Mucosa of descending colon (tissue), 3 donors: ENCODE measurements at places on chromosomes 3 and 15. TPM values are rescaled to one million over a fixed set of nuclear protein-coding genes. Genes with fewer than 3 reads are reported as not detected.

The MORC1 gene
- total RNA-seq = not detected

The CAMP gene
- total RNA-seq = not detected

The CYP8B1 gene
- not detected for total RNA-seq

The VWA5B2 gene
- 2.9 TPM for total RNA-seq

The CSPG4 gene
- total RNA-seq = 7.8 TPM

The PAQR9 gene
- not detected for total RNA-seq

The NLGN1 gene
- total RNA-seq = 14.3 TPM

The CASR gene
- total RNA-seq = 0.36 TPM

The EIF5A2 gene
- 2.1 TPM for total RNA-seq

The GOLGA8T gene
- not detected for total RNA-seq

The GOLGA8O gene
- total RNA-seq = 1.5 TPM

The SNURF gene
- total RNA-seq = 3.9 TPM

The SLC22A13 gene
- 0.70 TPM for total RNA-seq

The CCR2 gene
- 1.2 TPM for total RNA-seq

The ITPKA gene
- 29.5 TPM for total RNA-seq

The MFN1 gene
- 68.4 TPM for total RNA-seq

The CHRD gene
- 1.1 TPM for total RNA-seq

The GPR156 gene
- total RNA-seq = 2.7 TPM
